Dermis blood vessel endothelial cell (primary cell): ENCODE measurements at places on chromosomes 7 and 10.

DNA sequence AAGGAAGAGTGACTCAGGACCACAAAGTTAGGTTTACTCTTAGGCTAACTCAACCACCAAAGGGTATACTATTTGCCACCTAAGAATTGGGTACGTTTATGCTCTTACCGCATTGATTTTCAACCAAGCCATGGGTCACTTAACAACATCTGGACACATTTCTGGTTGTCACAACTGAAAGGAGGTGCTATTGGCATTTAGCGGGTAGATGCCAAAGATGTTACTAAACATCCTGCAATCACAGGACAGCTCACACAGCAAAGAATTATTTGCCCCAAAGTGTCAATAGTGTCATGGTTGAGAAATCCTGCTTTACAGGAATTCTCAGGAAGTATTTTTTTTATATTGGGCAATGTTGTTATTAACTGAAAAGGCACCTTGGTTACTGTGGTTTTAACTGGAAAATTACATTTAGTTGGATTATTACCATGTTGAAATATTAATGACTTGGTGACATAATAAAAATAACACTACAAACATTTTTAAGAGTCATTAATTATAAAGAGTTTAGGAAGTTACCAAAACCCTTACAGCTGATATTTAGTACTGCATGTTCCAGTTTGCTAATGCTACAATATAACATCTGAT lies 185.0 kb upstream of the TMEM196 start:
- peak; percentile 2 for DNase-seq

- DNase-seq: no peak
Observed at GRCh38 chr7:34457329-34457728, 200.7 kb upstream of the NPSR1 start.

GRCh38 chr7:41540601-41541000 lies 162.3 kb downstream of the INHBA start:
- no peak for DNase-seq

DNA sequence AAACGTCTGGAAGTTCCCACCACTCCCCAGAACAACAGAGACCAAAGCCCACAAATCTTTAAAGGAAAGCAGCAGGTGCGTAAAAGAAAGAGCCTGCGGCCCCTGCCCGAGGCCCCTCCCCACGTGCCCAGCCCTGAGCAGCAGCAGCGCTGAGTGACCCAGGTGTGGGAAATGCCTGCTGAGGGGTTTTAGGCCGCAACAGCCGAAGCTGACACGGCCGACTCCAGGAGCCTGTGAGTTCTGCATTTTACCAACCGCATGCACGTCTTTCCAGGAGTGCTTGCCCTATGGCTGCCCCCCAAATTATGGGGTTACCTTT lies 1.6 kb upstream of the KNDC1 start:
- DNase-seq: no peak

DNA sequence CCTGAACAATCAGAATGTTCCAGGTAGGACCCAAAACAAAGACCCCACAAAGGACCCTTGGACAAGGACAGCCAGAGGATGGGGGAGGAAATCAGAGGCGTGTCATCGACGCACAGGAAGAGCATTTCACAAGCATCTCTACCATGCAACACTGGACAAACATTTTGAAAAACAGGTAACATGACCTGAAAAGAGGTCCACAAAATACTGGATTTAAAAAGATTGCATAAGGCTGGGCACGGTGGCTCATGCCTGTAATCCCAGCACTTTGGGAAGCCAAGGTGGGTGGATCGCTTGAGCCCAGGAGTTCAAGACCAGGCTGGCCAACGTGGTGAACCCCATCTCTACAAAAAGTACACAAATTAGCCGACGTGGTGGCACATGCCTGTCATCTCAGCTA lies 60.5 kb upstream of the RNF32 start:
- DNase-seq: no peak

DNA sequence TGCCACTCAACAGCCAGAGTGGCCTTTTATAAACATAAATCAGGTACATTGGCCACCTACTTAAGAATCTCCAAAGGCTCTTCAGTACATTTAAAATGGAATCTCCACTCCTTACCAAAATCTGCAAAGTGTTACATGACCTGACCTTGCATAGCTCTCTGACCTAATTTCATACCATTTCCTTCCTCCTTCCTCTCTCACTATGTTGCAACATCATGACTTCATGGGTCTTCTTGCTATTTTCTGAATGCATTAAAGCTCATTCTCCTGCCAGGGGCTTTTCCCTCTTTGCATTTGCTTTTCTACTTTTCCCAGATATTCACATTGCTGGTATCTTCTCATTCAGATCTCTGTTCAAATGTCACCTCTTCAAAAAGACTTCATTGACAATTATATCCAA lies 22.1 kb upstream of the PPP1R17 start:
- no peak for DNase-seq

GRCh38 chr7:7704867-7705266 lies 13.5 kb downstream of the RPA3 start:
- no peak for DNase-seq

- no peak for DNase-seq
Observed at GRCh38 chr10:80516506-80517075, 21.1 kb upstream of the SH2D4B start.

GRCh38 chr10:71753091-71753959 lies 20.0 kb downstream of the VSIR start:
- DNase-seq: no peak

DNA sequence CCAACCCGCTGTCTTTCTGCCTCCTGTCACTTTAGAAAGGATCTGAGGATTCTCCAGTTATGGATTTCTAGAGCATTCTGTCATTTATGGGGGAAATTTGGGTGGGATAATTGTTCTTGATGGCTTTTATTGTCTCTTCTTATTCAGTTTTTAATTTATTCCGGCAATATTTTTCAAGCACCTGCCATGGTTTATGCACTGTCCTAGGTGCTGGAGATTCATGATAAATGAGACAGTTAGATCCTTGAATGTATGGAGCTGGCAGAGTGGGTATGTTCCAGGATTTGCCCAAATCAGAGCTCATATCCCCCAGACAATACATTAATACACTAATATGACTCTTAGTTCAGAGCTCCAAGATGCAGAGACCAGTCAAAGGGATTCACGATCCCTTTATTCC lies 146.8 kb upstream of the PRKCQ start:
- DNase-seq: no peak

GRCh38 chr7:104650991-104651640 lies 322.7 kb downstream of the LHFPL3 start:
- no peak for DNase-seq

DNA sequence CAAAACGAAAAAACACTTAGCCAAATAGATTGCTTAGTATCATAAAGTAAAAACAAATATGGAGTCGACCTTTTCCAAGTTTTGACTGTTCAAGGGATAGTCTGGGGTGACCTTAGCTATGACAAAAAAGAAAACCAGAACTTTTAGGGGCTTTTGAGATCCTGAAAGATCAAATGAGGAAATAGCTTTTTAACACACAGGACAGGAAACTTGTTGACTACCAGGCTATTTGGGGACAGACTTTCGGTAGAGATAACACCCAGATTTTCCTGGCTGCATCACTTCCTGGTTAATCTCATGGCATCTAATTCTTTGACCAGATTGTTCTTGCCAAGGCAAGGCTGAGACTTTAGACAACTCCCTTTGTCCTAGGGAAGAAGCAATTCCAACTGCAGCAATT lies 34.5 kb upstream of the EGR2 start:
- no peak for DNase-seq

GRCh38 chr7:47326220-47326619 lies 255.7 kb downstream of the TNS3 start:
- peak; percentile 54 for DNase-seq

DNA sequence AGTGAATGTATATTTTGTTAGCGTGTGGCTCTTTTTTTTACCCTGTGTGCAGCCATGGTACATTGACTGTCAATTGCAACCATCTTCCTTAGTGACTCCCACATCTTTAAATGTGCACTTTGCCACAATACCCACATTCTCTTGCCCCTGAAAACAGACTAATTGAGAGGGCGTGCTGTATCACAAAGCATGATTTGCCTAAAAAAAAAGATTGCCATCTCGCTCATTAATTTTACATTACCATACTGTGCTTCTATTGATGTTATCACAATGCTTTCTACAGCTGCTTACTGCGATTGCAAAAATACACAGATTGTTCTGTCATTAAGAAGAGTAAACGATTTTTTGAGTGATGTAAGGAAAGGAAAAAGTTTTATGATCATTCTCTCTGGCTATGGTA lies 613.1 kb upstream of the NRP1 start:
- no peak for DNase-seq

GRCh38 chr7:149873970-149874643 lies 338 bp downstream of the ATP6V0E2 start:
- DNase-seq: no peak

GRCh38 chr10:13593535-13593934 lies 6.8 kb downstream of the PRPF18 start:
- no peak for DNase-seq

DNA sequence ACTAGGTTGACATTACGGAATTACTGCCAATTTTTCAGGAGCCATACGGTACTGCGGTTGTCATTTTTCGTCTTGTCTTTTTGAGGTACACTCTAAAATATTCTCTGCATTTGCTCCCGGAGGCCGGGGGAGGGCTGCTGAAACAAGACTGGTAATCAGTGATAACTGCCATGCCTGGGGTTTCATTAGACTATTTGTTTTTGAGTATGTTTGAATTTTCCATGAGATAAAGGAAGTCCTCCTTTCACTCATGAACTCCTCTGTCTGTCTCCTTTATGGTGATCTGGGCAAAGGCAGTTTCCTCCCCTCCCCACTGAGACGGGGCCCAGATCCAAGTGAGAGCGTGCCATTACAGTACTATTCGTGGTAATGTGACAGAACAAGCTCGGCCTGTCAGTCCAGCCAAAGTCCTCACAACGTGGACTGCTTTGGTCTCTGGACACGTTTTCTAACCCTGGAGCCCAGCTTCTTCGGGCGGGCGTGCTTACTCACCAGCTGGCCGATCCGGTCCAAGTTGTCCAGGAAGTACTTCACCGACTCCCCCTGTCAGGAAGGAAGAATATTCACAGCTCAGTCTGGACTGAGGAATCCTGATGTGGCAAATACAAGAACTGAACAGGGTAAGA lies 45.1 kb downstream of the AMZ1 start:
- peak; percentile 84 for DNase-seq

GRCh38 chr7:4235596-4235995 lies 446.5 kb upstream of the FOXK1 start:
- DNase-seq: no peak

GRCh38 chr10:129740532-129741279 lies 223.4 kb downstream of the EBF3 start:
- no peak for DNase-seq

- no peak for DNase-seq
Observed at GRCh38 chr10:60288256-60288655, 101.4 kb downstream of the ANK3 start.

- DNase-seq: peak; percentile 71
Observed at GRCh38 chr10:103542764-103543616, 49.5 kb downstream of the NEURL1 start.

DNA sequence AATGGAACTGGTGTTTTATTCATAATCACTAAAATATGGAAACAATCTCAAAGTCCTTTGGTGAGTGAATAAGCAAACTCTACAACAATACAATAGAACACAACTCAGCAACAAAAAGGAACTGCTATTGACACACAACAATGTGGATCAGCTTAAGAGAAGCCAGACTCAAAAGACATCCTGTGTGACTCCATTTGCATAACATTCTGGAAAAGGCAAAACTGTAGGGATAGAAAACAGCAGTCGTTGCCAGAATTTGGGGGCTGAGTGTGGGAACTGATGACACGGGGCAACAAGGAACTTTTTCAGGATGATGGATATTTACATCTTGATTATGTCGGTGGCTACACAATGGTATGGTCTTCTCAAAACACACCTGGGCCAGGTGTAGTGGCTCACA lies 32.4 kb upstream of the SVIL start:
- DNase-seq: peak; percentile 28

GRCh38 chr7:85587785-85588184 lies 400.9 kb upstream of the SEMA3D start:
- no peak for DNase-seq

DNA sequence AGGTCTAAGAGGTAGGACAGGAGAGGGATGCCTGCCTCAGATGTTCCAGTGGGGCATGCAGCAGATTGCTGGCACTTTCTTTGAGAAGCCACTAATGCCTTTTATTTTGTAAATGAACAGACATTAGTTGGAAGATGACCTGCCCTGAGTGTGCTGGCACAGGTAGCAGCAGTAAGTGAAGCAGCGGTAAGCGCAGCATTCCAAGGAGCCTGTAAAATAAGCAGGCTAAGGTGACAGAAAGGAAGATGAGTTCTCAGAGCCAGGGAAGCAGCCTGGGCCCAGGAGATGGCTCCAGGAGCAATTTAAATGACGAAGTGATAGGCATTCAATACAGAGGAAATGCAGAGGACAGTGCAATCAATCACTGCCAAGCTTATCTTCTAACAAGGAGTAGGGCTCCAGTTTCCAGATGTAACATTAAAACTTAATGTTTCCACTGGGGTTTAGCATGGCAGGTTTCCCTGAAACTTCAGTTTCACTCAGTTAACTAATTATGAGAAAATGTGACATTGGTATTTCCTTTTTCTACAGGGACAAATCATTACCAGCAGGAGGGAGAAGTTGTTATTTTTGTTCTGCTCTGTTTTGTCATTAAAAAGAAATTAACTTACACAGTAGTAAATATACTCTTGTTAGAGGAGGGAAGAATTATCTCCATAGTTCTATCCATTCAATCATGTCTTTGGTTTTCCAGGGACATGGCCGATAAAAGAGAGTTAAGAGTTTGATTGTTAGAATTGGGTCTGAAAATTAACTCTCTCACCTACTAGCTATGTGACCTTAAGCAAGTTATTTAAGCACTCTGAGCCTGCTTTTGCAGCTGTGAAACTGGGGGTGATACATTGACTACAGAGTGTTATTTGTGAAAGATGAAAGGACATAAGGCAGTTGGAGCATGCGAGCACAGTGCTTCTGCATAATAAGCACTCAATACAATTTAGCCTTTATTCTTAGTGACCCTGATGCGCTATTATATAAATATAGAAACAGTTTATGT lies 96.6 kb upstream of the PTN start:
- DNase-seq: no peak

- DNase-seq: peak; percentile 45
Observed at GRCh38 chr10:22251751-22252223, 34.0 kb upstream of the EBLN1 start.

DNA sequence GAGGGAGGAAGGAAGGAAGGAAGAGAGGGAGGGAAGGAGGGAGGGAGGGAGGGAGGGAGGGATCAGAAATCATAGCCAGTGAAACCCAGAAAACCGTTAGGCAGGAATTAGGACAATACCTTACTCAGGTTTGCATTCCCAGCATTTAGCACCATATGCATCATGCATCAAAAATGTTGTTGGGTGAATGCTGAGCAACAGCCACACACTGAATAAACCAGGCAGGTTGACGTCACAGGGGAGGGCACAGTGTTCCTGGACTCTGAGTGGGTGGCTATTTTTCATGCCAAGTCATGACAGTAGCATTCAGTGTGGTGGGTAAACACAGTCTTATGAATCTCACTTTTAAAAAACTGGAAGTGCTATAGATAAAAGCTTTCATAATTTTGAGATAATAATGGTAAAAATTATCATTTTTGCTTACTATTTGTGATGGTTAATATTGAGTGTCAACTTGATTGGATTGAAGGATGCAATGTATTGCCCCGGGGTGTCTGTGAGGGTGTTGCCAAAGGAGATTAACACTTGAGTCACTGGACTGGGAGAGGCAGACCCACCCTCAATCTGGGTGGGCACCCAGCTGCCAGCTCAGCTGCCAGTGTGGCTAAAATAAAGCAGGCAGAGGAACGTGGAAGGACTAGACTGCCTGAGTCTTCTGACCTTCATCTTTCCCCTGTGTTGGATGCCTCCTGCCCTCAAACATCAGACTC lies 199.1 kb upstream of the PRKCQ start:
- peak; percentile 51 for DNase-seq
